Muscle of leg (tissue), 16 donors: ENCODE measurements at places on chromosomes 1 and 21. TPM values are rescaled to one million over a fixed set of nuclear protein-coding genes. Genes with fewer than 3 reads are reported as not detected.

GRCh38 chr1:59752556-59753414, 62.0 kb upstream of the HOOK1 start:
- DNase-seq: no peak

DNA sequence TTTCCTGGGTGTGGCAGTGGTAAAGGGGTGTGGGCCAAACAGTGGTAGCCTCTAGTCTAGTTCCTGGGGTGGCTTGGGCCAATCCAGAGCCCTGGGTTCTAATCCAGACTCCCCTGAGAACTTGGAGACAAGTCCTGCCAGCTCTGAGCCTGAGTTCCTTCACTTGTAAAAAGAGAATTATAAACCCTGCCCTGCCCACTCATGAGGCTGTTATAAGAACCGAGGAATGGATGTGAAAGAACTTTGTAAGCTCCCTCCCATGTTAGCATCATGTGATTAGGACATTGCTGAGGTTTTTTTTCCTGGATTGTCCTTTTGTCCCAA, 131.0 kb downstream of the RRAGC start:
- DNase-seq: no peak

DNA sequence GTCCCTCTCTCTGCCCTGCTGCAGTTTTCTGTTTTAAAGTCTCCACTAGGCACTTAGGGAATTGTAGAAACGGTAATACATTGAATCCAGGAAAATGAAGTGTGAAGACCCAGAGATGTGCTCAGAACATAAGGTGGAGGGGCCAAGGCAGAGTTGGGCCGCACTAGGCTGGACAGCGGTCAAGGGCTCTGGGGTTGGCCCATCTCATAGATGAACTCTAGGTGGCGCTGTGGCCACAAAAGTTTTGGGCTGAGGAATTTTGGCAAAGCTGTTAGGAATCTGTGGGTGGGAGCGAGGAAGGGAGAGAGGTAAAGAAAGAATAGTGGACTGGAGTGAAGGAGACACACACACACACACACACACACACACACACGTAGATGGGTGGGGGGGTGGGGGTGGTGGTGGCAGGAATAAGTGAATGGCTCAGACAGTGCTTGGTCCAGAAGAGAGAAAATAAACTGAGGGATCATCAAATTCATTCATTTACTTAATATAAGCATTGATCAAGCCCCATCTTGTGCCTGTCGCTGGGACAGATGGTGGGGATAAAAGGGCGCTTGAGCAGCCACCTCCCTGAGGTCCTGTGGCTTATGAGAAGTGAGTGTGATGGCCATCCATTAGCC, 258.5 kb downstream of the TRABD2B start:
- peak; percentile 87 for DNase-seq

Gene SUSD4
- total RNA-seq: 2.7 TPM

Gene CEP104
- 8.3 TPM for total RNA-seq

- DNase-seq: no peak
Measured at GRCh38 chr1:54302951-54303843, 103.0 kb downstream of the SSBP3 start.

DNA sequence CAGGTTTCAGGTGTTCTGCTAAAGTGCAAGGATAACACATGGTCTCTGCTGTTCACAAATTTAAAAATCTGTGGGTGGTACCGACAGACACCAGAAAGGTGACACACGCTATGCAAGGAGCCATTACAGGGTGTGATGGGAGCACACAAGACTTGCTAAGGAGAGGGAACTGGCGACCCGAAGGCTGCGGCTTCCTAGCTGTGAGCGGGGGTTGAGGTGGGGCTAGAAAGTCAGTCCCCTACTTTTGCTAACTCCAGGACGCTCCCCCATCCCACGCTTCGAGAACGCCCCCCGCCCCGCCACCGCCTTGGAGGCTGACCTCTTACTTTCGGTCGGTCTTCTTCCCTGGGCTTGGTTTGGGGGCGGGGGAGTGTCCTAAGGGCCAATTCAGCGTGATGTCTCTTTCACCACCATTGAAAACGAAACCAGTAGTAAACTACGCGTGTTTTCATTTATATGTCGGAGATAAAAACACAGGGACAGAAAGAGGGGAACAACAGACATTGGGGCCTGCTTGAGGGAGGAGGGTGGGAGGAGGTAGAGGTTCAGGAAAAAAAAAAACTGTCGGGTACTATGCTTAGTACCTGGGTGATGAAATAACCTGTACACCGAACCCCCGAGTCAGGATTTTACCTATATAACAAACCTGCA, 1.1 kb downstream of the CKS1B start:
- peak; percentile 80 for DNase-seq

Gene SPSB1
- total RNA-seq: 5.4 TPM

- peak; percentile 64 for DNase-seq
Measured at GRCh38 chr1:156503698-156504437, 3.3 kb upstream of the MEF2D start.
